ENCODE measurements at places on chromosomes 12 and 14. TPM values are rescaled to one million over a fixed set of nuclear protein-coding genes. Genes with fewer than 3 reads are reported as not detected.

FITM1 gene
- total RNA-seq = 0.58 TPM

DHRS4L2 gene
- 18.9 TPM for total RNA-seq

EXOC3L4 gene
- 2.0 TPM for total RNA-seq

VWF gene
- total RNA-seq = 733 TPM

FBXO34 gene
- total RNA-seq = 17.9 TPM

KCNK13 gene
- total RNA-seq = 1.3 TPM

TMEM132C gene
- total RNA-seq = 73.7 TPM

CLEC6A gene
- not detected for total RNA-seq

IQSEC3 gene
- total RNA-seq = 8.1 TPM

KRT8 gene
- 5.7 TPM for total RNA-seq

RNFT2 gene
- 2.1 TPM for total RNA-seq

FGD6 gene
- 5.4 TPM for total RNA-seq

PAPLN gene
- total RNA-seq = 6.4 TPM

DNA sequence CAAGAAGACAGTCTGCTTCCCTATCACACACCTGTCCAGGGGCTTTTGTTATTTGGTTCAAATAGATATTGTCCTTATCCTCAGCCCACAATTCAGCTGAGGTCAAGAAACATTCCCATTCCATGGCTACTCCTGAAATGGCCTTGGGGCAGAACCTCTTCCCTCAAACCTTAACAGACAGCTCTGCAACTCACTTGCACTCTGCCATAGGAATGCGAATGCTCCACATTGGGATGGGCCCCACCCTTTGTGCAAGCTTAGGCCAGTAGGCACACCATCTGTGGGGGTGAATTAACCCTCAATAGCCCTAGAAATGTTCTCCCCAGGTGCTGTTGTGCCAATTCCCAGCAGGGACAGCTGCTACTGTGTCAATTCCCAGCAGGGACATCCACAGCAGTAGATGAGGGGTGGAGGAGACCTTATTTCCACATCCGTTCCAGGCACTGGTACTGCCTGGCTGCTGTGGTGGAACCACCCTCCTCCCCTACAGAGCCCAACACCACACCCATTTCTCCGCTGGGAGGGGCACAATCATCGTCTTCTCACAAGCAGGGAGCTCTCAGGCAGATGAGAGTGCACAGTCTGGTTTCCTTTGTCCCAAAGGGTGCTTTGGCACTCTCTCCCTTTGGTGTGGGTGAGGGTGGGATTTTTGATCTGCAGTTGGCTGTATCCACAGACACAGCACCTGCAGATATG is 42.3 kb upstream of the GLIPR1 start:
- no peak for DNase-seq

DNA sequence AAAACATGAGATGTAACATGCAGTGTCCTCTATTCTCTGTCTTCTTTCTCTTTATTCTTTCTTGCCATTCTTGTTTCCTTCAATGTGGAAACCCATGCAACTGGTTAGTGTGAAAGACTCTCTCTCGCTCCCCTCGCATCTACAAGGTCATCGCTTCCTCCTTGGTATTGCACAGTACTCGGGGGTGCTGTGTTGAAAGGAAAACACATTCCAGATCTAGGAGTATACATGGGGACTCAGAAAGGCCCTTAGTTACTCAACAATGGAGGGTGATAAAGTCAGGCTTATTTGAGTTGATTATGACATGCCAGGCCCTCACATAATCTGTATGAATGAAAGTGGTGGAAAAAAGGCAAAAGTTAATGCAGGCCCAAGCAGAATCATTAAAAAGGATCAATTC is 75.5 kb upstream of the OVCH1 start:
- DNase-seq = no peak

DNA sequence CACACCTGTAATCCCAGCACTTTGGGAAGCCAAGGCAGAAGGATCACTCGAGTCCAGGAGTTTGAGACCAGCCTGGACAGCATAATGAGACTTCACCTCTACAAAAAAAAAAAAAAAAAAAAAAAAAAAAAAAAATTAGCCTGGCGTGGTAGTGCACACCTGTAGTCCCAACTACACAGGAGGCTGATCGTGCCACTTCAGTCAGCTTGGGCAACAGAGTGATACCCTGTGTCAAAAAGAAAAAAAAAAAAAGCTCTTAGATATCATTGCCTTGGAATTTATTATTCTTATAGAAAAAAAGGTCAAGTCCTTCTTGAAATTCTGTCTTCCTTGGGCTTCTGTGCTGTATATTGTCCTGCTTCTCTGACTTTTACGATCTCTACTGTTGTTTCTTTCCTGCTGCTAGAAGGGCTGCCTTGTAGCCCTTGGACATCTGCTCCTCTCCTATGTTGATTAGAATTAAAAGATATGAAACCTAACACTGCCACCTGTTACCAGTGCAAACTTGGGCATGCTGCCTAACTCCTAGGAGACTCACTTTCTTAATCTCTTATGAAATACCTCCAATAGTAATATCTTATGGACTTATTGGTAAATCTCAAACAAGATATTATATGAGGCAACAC is 5.7 kb downstream of the TMEM19 start:
- no peak for DNase-seq

DNA sequence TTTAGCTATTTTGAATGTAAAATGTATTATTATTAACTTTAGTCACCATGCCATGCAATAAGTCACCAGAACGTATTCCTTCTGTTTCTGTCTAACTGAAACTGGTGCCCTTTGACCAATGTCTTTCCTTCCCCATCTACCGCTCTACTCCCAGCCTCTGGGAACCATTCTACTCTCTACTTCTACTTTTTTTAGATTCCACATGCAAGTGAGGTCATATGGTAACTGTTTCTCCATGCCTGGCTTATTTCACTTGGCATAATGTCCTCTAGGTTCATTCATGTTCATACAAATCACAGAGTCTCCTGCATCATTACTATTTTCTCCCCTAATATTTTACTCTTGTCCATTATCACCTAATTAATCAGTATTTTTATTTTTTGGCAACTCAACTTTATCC is 160.1 kb downstream of the TMX1 start:
- no peak for DNase-seq

GRCh38 chr14:29663281-29663801 is 264.3 kb downstream of the PRKD1 start:
- DNase-seq = no peak

DNA sequence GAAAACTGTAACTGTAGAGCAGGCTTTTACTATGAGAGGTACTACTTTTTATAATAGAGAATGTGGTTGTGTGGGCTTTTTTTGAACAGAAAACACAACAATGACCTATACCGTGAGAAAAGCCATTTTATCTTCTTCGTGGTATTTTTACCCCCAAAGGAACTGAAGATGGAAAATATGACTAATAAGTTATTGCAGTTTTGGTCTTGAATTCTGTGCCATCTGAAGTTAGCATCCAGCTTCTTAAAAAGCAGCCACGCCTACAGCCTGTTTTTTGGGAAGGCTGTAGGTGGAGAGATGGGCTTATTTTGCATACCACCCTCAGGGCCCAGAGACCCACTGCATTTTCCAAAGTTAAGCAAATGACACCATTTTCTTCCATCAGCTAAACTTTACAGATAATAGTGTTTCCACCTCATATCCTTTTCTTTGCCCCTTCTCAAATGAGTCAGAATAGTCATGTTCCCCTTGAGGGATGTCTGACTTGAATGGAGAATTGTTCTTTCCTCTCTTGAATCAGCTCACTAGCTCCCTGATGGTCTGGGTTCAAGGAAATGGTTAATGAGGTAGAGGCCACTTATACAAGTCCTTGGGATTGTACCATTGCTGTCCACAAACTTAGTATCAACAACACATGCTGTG is 53.0 kb downstream of the TBC1D30 start:
- no peak for DNase-seq

DNA sequence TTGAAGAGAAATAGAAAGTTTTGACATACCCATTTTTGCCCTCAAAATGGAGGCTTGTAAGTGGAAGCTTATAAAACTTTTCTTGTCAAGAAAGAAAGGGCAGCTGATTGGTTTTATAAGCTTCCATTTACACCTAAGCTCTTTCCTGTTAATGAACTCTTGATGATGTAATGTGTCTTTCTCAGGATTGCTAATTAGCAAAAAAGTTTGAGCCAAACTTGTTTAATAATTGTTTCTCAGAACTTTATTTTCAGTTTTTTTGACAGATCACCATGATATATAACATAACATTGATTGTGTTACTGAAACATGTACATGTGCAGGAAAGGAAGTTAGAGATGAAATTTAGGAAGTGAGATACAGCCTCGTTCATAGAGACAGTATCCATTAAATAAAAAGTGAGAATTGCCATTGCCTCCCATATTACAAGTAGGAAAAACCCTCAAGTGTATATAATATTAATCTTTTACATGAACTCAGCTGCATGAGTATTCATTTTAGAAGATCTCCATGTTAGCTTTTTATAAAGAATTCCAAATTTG is 26.8 kb downstream of the RIC8B start:
- no peak for DNase-seq

- no peak for DNase-seq
These were observed 127.9 kb upstream of the DYRK2 start for GRCh38 chr12:67520606-67521005.

- DNase-seq = no peak
These were observed 230.0 kb upstream of the EGLN3 start for GRCh38 chr14:34180869-34181268.

- DNase-seq = peak; percentile 81
These were observed 1.7 kb downstream of the AJUBA start for GRCh38 chr14:22980672-22981089.

- peak; percentile 91 for DNase-seq
These were observed at the start of gene PITPNM2 for GRCh38 chr12:123150744-123151456. Gene PITPNM2, minus strand, starts transcription at chr12:123151090. Its CDS starts 116,500 bp downstream, at chr12:123034590.

GRCh38 chr14:53824061-53824460 is 132.6 kb downstream of the BMP4 start:
- no peak for DNase-seq

- DNase-seq = no peak
These were observed 158.0 kb downstream of the RIMBP2 start for GRCh38 chr12:130557886-130558765.

DNA sequence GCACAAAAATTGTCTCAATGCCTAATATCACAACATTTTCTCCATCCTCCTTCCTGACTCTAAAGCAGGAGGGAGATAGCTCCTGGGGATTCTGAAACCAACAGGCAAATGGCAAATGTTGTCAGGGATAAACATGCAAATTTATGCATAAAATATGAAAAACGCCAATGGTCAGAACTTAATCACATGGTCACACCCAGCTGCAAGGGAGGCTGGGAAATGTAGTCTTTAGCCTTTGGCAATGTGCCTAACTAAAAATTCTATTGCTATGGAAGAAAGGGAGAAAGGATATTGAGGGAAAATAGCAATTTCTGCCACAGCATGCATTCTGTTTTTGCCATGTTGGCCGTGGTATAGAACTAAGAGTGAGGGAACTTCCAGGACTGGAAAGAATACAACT is 11.7 kb upstream of the OASL start:
- DNase-seq = peak; percentile 0

DNA sequence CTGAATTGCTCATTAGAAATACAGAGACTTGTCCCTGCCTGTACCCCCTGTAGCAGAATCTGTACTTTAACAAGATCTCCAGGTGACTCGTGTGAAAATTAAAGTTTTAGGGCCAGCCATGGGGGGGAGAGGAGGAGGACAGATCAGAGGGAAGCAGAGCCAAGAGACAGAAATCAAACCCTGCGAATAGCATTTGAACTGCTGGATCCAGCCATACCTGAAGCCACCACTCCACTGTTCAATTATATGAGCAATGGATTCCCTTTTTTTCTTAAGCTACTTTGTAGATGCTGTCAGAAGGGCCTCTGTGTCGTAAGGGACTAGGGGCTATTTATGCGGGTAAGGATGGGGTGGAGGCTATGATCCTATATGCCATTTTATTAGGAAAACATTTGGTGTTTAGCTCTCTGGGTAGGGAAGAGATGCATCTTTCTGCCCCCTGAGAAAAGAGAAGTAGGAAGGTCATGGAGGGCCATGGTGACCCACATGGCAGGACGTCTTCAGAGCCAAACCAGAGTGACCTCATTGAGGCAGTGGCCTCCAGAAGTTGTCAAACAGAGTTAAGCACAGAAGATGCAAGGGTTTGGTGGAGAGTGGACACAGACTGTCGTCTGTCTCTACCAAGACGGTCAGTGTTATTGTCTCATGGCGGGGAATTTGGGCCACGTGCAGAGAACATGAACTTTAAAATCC is 203.9 kb downstream of the PHETA1 start:
- no peak for DNase-seq

GRCh38 chr12:21336656-21337055 is 1.9 kb upstream of the SLCO1A2 start:
- DNase-seq = no peak

DNA sequence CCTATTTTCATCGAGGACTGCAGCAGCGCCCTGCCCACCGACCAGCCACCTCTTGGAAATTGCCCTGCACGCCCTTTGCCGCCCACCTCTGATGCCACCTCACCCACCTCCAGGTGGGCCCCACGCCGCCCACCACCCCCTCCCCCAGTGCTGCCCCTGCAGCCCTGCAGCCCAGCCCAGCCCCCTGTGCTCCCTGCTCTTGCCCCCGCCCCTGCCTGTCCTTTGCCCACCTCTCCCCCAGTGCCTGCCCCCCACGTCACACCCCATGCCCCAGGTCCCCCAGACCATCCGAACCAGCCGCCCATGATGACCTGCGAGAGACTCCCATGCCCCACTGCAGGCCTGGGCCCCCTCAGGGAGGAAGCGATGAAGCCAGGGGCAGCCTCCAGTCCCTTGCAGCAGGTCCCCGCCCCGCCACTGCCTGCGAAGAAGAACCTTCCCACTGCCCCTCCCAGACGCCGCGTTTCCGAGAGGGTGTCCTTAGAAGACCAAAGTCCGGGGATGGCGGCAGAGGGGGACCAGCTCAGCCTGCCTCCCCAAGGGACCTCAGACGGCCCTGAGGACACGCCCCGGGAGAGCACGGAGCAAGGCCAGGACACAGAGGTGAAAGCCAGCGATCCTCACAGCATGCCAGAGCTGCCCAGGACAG is 96.5 kb downstream of the LGMN start:
- no peak for DNase-seq

- no peak for DNase-seq
These were observed 21.0 kb downstream of the BTG1 start for GRCh38 chr12:92124689-92125029.

DNA sequence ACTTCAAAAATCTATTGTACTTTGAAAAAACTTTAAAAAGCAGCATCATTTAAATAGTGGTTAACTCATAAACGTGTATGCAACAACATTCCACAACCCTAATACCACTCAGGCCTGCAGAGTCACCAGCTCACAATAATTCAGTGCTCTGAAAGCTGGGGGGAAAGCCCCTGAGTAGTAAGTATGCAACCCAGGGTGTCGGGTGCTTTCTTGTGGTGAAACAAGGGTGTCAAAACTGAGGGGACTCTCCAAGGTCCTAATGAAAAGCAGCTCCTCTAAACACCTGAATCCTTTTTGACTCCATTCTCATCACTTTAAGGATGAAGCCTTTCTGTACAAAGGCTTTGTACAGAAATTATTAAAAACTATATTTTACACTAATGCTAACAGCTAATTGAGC is 33.7 kb downstream of the FGFR1OP2 start:
- no peak for DNase-seq

- DNase-seq = no peak
These were observed 5.6 kb downstream of the ATP5MC2 start for GRCh38 chr12:53670308-53670707.

Measured in mesenteric fat pad (tissue), 1 donor.